ENCODE measurements at places on chromosomes 6 and 20.

GRCh38 chr20:1815502-1816085, 79.6 kb upstream of the SIRPA start:
- DNase-seq = no peak

DNA sequence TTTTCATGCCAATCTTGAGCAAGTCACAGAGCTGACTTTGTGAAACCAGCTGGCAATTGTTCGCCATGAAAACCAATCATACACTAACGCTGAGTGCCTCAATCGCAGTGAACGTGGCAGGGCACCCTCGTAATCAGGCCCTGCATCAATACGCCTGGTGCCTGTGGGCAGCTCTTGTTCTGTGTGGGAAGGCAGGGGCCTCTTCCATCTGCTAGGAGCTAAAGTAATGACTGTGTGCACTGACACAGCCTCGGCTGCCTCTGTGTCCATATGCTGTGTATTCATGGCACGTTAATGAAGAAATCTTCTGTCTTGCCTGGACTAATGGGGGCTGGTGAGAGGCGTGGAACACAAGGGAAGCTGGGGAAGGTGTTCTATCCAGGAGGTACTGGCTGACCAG, 27.8 kb upstream of the SYNDIG1 start:
- no peak for DNase-seq

- no peak for DNase-seq
Observed at GRCh38 chr6:161214722-161215121, 59.1 kb downstream of the AGPAT4 start.

DNA sequence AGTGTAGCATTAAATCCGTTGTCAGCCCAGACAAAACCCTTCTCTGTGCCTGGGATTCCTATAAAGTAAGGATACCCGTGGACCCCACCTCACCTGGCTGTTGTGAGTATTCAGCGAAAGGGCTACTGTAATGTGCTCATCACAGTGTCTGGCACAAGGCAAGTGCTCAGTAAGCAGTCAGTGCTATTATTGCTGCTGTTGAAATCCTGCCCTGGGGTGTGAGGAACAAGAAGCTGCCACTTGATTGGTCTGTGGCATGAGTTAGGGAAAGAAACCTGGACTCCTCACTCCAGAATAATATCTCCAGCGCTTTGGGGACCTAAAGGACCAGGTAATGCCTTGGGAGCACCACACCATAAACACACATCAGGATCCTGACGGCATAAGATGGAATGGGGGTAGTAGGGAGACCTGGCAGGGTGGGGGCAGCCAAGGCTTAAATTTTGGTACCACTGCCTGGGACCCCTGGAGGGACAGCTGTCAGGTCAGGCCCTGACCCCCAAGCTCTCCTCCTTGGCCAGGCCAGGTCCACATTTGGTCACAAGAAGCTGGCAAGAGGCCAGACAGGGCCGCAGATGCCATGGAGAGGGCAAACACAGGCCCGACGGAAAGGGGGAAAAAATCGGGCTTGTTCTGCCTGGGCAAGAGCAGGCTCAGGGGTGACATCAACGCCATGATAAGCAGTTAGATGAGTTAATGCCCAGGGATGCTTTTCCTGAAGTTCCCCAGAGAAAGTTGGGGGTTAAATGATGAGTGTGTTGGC, 66.5 kb downstream of the MRPL14 start:
- DNase-seq = no peak

GRCh38 chr6:15504581-15505350, 158.1 kb downstream of the DTNBP1 start:
- DNase-seq = peak; percentile 37

DNA sequence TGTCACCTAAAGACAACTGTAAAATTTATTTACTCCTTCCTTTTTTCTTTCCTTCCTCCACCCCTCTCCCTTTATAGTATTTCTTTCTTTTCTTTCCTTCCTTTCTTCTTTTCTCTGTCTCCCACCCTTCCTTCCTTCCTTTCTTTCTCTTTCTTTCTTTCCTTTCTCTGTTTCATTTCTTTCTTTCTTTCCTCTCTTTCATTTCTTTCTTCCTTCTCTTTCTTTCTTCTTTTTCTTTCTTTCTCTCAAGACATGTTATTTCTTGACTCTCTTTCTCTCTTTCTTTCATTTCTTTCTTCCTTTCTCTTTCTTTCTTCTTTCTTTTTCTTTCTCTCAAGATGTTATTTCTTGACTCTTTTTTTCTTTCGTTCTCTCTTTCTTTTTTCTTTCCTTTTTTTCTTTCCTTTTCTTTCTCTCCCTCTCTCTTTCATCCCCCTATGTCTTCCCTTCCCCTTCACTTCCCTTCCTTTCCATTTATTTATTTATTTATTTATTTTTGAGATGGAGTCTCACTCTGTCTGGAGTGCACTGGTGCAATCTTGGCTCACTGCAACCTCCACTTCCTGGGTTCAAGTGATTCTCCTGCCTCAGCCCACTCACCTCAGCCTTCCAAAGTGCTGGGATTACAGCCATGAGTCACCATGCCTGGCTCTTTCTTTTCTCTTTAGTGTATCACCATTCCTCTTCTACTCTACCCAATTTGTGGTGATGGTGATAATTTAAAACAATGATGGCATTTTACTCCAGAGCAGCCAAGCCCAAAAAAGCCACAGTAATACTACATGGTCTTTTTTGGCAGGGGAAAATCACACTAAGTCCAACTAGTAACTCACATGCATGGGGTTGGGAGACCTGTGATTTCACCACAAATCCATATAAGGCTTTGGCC, 188.2 kb downstream of the ADGRG6 start:
- DNase-seq = no peak

DNA sequence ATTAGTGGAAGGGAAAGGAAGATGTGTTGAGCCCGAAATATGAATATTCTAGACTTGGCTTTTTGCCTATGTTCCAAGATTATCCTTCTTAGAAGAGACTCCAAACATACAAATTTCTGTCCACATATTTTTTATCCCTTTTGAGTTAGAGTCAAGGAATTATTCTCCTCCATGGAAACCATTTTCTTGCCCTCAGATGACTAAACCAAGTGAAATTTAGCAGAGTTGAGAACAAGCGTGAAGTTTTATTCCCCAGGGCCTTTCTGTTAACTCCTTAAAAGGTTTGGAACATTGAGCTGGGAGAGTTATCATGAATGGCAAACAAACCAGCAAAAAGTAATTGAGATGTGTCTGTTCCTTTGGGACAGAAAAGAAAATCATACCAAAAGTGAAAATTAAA, 286.1 kb upstream of the PLCB4 start:
- DNase-seq = no peak

GRCh38 chr6:124530926-124531325, 431.3 kb upstream of the RNF217 start:
- DNase-seq = no peak

DNA sequence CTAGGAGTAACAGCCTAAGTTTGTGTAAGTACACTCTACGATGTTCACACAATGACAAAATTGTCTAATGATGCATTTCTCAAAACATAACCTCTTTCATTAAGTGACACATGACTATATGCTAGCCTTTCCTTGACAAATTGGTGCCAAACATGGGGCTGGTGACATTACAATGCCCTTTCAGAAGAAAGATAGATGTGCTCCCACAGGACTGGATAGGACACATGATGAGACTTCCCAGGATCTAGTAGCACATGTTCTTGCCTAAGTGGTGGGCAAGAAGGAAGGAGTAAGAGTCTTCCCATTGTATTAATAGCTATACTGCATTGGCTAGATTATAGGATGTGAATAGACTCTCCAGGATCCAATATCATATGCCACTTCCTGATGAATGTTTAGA, 21.5 kb downstream of the ZKSCAN3 start:
- no peak for DNase-seq

DNA sequence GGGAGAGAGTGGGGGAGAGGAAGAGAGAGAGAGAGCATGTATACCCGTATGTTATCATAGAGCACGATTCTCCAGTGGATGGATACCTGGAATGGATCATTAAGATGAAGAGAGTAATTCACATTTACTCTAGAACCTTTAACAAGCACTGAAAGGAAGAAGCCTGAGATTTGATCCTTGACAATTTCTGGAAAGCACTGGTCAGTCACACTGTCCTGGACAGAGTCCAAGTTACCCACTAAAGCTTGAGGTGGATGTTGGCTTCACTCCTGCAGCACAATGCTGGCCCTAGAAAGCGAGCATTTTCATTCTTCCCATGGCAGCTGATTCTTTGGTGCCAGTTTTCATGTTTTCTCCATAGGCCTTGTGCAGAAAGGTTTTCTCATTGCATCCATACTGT, 25.6 kb downstream of the NFYA start:
- no peak for DNase-seq

GRCh38 chr20:53379014-53379832, 214.4 kb downstream of the ZNF217 start:
- no peak for DNase-seq

DNA sequence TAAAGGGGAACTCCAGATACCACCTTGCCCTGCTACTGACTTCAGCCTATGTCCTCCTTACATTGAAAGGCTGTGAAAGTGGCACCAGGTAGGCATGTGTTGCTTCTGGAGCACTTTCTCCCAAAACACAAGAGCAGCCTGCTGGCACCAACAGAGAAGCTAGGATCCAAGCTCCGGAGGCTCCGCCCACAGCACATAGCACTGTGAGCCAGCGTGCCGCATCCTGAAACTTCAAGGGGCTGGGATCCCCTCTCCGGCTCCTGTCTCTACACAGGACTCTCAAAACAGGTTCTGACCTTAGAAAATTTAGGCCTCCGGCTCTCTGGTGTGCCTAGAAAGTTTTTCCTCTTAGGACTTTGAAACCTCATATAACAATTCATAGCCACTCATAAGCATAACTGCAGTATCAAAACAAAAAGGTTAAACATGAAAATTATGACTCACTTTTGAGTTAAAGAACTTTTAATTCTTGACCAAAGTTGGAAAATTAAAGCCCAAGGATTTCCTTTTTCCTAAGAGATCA, 41.1 kb downstream of the EZR start:
- DNase-seq = no peak

DNA sequence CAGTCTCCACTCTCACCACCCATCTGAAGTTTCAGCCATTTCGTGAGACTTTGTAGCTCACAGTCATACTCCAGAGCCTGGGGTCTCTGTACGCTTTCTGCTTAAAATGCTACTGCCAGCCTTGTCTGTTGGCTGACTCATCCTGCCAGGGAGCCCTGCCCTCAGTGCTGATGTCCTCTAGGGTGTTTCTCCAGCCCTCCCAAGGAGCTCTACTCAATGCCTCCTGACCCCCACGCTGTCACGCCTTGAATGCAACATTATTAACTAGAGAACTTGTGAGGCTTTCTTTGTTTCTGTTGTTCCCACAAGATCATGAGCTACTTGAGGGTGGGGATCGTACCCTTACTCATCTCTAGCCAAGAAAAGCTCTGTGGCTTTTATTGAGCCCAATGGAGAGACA, 20.1 kb downstream of the KIF16B start:
- no peak for DNase-seq

DNA sequence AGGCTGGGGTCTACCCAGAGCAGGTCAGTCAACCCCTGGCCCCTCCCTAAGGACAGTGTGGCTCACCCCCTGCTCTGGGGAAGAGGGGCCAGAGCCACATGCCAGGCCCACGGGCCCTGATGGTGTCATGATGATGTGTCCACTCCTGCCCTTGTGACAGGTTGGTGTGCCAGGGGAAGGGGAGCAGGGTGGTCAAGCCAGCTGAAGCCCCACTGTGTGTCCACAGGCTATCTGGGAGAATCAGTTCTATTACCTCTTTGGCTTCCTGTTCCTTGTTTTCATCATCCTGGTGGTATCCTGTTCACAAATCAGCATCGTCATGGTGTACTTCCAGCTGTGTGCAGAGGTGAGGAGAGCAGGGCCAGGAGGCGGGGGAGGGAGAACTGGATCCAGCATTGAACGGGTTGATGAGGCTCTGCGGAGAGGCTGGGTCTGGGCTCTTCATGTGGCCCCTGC, 47.7 kb downstream of the PLAGL2 start:
- no peak for DNase-seq

- no peak for DNase-seq
Observed at GRCh38 chr20:44467289-44467883, 8.3 kb upstream of the TTPAL start.

GRCh38 chr20:18702736-18703135, 110.8 kb upstream of the SCP2D1 start:
- no peak for DNase-seq

DNA sequence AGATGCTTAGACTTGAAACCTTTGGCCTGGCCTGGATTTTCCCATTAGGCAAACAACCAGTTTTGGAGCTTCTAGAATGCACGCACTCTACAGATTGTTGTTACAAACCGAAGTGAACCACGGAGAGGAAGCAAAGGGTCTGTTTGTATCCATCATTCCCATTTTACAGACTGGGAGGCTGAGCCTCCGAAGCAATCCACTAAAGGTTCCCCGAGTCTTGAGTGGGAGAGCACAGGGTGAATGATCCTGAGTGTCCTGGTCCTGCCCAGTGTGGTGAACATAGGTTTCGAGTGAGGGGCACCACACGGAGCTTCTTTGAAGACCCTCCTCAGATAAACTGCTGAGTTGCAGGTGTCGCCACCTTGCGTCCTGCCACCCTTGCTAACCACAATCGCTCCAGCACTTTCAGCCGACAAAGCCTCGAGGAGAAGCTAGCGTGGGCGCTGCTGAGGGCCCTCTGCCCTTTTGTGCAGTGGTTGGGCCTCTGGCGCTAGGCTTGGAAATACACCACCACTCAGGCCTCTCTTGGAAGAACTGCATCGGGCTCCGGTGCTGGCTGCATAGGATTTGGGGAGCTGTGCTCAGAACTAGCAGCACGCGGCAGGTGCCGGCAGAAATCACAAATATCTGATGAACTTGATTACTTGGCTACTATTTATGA, 1.4 kb upstream of the PRDM13 start:
- no peak for DNase-seq

- no peak for DNase-seq
Observed at GRCh38 chr6:54519161-54519560, 210.9 kb downstream of the TINAG start.

DNA sequence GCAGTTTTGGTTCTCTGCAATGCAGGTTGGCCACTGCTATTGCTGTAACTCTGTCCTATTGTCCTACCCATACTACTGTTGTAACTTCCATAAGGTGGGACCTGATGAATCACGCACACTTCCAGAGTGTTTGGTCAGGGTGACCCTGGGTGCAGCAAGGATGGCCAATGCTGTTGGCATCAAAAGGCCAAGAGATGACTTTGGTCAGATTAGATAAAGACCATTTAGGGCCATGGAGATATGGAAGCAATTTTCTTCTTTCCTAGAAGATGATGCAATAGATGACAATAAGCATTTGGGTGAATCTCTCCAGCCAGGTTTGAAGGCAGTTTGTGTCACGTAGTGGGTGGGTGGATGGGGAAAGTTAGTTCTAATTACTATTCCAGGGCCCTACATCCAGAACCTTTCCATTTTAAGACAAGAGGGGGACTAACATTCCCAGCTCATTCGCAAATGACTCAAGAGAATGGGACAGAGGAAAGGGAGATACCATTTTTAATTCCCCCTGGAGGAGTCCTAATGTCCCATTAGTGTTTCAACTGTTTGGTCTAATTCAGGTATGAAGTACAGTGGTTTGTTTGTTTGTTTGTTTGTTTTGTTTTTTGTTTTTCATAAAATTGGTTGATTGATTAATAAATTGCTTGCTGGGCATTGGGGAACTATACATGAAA, 35.6 kb downstream of the KLHL31 start:
- DNase-seq = no peak

GRCh38 chr6:33347816-33348215, 30.3 kb upstream of the ZBTB22 start:
- no peak for DNase-seq

GRCh38 chr20:47360297-47361056, 4.0 kb upstream of the ZMYND8 start:
- DNase-seq = peak; percentile 83

- DNase-seq = no peak
Observed at GRCh38 chr6:167856999-167857660, 30.4 kb downstream of the AFDN start.

GRCh38 chr6:19848465-19849029, 11.4 kb downstream of the ID4 start:
- no peak for DNase-seq

- DNase-seq = no peak
Observed at GRCh38 chr6:133641104-133641503, 247.8 kb upstream of the TCF21 start.

All from pancreas (tissue), 10 donors.